ENCODE measurements at places on chromosomes 5 and 9. TPM values are rescaled to one million over a fixed set of nuclear protein-coding genes. Genes with fewer than 3 reads are reported as not detected.

DBH gene
- total RNA-seq: not detected

DNA sequence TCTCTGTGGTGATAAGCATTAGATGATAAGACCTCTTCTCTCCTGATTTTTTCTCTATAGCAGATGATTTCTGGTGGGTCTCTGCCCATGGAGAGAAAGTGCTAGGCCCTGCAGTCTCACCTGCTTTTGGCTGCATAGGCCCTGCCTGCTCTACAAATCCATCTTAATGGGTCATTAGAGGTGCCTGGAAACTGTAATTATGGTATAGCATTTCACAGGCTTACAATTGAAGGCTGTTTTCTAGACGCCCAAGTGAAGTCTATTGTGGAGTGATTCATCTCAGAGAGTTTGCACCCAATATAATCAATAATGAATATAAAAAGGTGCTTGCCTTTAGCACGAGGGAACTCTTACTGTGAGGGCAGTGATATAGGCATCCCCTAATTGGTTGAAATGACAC, 33.8 kb downstream of the NEUROG1 start:
- no peaks in the 10 kb centered on the region for H3K36me3 ChIP-seq
- DNase-seq: no peak
- peaks cover 38% of the 10 kb centered on the region for H3K27me3 ChIP-seq
- 0 out of 2 replicates have a peak, but pooled peaks cover 5% of the 10 kb centered on the region for H3K4me1 ChIP-seq
- no peak overlapping the region for H3K27ac ChIP-seq
- no peak overlapping the region for H3K4me3 ChIP-seq

GRCh38 chr5:112024769-112025168, 267.8 kb upstream of the NREP start:
- H3K27ac ChIP-seq: no peak overlapping the region
- no peaks in the 10 kb centered on the region for H3K36me3 ChIP-seq
- H3K4me1 ChIP-seq: no peaks in the 10 kb centered on the region

DNA sequence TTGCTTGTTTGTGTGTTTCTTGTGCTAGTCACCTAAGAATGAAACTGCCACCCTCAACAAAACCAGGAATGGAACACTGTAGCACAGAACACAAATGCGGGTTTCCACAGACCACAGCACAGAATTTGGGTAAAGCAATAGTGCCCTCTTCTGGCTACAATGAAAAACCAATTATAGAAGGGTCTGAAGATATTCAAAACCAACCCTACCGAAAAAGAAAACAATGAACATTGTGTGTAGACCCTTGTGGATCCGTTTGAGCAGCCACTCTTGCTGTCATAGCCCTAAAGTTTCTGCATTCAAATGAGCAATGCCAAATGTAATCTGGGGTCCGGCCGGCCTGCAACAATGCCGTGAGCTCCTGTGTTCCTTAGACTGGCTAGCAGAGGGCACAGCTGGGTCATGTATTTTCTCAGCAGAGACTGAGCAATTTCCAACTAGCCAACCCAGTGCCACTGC, 8.3 kb upstream of the ENC1 start:
- H3K27me3 ChIP-seq: no peaks in the 10 kb centered on the region
- DNase-seq: peak; percentile 58
- no peaks in the 10 kb centered on the region for H3K36me3 ChIP-seq
- peak overlapping the region; percentile 3 for H3K4me3 ChIP-seq

ZDHHC11 gene
- total RNA-seq: 2.8 TPM

GPX8 gene
- 229 TPM for total RNA-seq

AIF1L gene
- total RNA-seq: 0.22 TPM

DNA sequence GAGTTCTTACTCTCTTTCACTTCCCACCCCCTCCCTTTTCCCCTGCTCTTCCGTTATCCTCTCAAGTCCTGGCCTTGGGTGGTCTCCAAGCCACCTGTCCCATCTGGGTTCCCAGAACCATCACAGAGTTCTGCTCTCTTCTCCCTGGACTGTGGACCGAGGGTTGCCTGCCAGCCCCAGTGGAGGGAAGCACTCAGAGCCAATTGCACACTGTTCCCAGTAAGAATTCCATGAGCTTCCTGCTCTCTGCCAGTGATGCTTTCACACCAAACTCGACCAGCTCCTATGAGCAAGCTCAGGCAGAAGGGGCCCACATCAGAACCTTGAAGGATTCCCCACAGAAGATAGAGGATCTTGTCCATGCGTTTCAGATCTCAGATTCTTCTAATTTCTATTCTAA, 20.1 kb upstream of the AFAP1L1 start:
- H3K36me3 ChIP-seq: peaks cover 64% of the 10 kb centered on the region
- no peak for DNase-seq
- no peak overlapping the region for H3K4me3 ChIP-seq
- H3K27ac ChIP-seq: no peak overlapping the region
- no peaks in the 10 kb centered on the region for H3K27me3 ChIP-seq

GRCh38 chr5:98535901-98536300, 237.6 kb upstream of the RGMB start:
- H3K4me1 ChIP-seq: no peaks in the 10 kb centered on the region
- no peaks in the 10 kb centered on the region for H3K27me3 ChIP-seq
- DNase-seq: no peak
- no peak overlapping the region for H3K27ac ChIP-seq

NR4A3 gene
- total RNA-seq: 1.3 TPM

PHF24 gene
- not detected for total RNA-seq

GPX3 gene
- 0.94 TPM for total RNA-seq

- no peaks in the 10 kb centered on the region for H3K4me1 ChIP-seq
- H3K27ac ChIP-seq: no peak overlapping the region
- no peak overlapping the region for H3K4me3 ChIP-seq
- no peaks in the 10 kb centered on the region for H3K27me3 ChIP-seq
Observed at GRCh38 chr5:82130602-82131001, 147.6 kb downstream of the RPS23 start.

BTNL3 gene
- total RNA-seq: not detected

FOXD4L4 gene
- total RNA-seq: not detected

GCNT4 gene
- total RNA-seq: 4.4 TPM

DNA sequence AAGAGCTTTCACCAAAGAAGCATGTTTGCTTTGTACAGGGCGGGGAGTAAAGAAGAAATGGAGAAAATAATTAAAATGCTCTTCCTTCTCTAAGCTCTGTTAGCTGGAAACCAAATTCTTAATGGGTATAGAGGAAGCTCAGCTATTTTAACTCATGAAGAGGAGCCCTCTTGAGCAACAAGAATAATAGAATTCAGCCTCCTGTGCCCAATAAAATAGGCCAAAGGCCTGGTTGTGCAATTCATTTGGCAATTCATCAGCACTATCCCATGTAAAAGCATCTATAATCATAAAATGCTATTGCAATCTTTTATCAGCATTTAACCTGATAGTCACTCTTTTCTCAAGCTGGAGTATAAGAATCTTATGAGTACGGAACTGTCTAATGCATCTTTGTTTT, 133.6 kb upstream of the CDH6 start:
- H3K4me1 ChIP-seq: no peaks in the 10 kb centered on the region
- H3K27me3 ChIP-seq: no peaks in the 10 kb centered on the region
- H3K27ac ChIP-seq: no peak overlapping the region
- DNase-seq: no peak

DNA sequence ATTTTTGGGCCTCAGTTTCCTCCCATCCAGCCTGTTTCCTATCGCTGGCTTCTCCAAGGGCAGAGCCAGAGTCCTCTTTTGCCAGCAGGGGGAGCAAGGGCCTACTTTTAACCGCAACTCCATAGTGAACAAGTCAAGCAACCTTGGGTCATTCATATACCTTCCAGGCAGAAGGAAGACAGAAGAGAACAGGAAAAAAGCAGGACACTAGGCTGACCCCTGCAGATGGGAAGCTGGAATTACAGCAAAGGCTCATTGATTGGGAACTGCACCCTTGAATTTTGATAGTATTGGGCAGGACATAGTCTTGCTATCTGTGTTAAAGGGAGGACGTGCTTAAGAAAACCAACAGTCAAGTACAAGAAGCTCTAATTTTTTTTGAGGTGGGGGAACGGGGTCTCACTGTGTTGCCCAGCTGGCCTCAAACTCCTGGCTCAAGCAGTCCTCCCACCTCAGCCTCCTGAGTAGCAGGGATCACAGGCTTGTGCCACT, 30.1 kb downstream of the QRFP start:
- peak; percentile 94 for DNase-seq
- no peak overlapping the region for H3K4me3 ChIP-seq
- peaks cover 33% of the 10 kb centered on the region for H3K4me1 ChIP-seq

DNA sequence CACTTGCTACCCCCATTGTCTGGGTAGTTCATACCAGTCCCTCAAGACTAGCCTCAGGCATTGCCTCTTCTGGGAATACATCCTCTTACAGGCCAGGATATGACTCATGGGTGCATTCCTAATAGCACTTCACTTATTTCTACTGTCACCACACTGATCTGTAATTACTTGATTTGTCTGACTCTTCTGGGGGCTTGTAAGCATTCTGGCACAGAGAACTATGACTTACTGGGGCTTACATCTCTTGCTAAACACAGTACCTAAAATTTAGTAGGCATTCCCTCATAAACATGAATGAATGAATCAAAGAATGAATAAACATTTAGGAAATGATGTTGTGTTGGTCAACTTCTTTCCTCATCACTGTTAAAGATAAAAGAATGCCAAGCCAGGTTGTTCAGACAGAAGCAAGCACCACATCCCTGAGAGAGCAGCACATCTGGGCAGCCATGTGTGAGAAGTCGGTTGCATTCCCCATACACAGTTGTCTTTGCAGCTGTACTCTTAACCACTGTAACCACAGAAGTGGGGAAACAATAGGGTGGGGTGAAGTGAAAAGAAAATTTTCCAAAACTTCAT, 27.6 kb downstream of the IL7R start:
- H3K27me3 ChIP-seq: no peaks in the 10 kb centered on the region
- peak; percentile 86 for DNase-seq
- peak overlapping the region; percentile 42 for H3K4me3 ChIP-seq
- peaks cover 9% of the 10 kb centered on the region for H3K36me3 ChIP-seq
- H3K4me1 ChIP-seq: peaks cover 38% of the 10 kb centered on the region

GRCh38 chr9:104144336-104144735, 50.2 kb downstream of the SMC2 start:
- H3K27ac ChIP-seq: no peak overlapping the region
- no peak overlapping the region for H3K4me3 ChIP-seq
- H3K4me1 ChIP-seq: no peaks in the 10 kb centered on the region
- no peak for DNase-seq

DNA sequence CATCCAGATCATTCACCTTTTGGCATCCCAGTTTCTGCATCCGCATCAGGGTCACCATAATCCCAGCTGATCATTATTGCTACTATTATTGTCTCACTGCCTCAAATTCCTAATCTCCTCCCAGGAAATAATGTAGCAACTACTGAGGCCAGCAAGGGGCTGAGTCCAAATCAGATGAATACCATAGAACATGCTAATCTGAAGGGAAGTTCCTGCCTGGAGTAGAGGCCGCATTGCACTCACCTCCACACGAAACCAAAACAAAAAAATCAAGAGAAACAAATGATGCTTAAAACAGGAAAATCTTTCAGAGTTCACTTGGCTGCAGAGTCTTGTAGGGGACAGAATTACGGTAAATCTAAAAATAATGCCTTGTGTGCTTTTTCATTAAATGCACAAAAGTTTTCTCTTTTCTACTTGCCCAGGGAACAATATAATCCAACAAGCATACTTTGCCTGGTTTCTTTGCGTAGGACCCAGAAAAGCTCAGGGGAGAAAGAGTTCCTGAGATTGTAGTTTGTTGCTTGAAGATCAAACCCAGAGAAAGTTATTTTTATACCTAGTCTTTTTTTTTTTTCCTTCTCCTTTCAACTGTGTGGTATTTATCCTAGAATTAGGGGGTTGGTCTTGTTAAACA, 87.7 kb upstream of the KLF4 start:
- H3K36me3 ChIP-seq: no peaks in the 10 kb centered on the region
- no peak for DNase-seq
- H3K27me3 ChIP-seq: no peaks in the 10 kb centered on the region
- no peak overlapping the region for H3K27ac ChIP-seq
- no peaks in the 10 kb centered on the region for H3K4me1 ChIP-seq

MRPL36 gene
- total RNA-seq: 81.8 TPM

DNA sequence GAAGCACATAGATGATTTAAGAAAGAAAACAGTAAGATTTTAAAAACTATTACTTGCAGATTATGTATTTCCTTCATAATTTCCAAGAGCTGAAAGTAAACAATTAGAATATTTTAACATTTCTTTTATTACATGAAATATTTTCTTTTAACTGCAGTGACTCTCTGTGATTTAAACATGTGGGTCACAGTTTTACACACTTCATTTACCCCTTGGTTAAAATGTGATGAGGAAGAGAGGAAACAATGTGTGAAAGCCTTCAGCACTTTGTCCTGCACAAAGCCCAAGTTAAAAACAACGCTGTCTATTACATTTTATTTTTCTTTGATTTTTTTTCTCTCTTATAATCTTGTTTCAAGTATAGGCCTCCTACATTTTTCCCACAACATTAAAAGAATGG, 801.3 kb downstream of the CDH12 start:
- no peaks in the 10 kb centered on the region for H3K4me1 ChIP-seq
- no peak for DNase-seq
- H3K36me3 ChIP-seq: no peaks in the 10 kb centered on the region
- no peak overlapping the region for H3K4me3 ChIP-seq
- H3K27ac ChIP-seq: no peak overlapping the region

DNA sequence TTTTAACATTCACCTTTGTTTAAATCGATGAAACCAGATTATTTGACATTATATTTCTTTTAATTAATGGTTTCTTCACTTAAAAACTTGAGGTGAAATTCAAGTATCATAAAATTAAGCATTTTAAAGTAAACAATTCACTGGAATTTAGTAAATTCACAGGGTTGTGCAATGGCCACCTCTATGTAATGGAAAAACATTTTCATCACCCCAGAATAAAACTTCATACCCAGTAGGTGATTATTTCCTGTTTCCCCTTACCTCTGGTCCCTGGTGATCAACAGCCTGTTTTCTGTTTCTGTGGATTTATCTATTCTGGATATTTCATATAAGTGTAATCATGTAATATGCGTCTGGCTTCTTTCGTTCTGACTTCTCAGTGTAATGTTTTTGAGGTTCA, 27.2 kb downstream of the HSPA4 start:
- peaks cover 59% of the 10 kb centered on the region for H3K4me1 ChIP-seq
- no peak overlapping the region for H3K27ac ChIP-seq
- no peak for DNase-seq
- H3K36me3 ChIP-seq: peaks cover 42% of the 10 kb centered on the region
- H3K4me3 ChIP-seq: no peak overlapping the region

DNA sequence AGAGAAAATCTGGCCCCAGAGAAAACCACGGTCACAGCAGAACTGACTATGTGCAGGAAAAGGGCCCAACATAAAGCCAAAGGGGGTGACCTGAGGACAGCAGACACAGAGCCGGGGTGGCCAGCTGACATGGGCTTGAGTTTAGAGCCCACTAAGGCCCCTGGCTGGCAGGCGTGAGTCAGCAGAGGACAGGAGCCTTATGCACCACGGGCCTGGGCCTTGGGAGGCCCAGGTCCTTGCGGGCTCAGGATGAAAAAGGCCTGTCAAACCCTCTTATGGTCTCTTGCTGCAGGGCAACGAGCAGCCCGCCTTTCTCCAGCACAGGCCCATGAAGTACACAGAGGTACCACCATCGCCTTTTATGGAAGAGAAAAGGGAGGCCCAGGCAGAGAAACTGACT, 19.7 kb downstream of the STK10 start:
- no peak overlapping the region for H3K27ac ChIP-seq
- DNase-seq: no peak
- peaks cover 31% of the 10 kb centered on the region for H3K4me1 ChIP-seq
- no peak overlapping the region for H3K4me3 ChIP-seq
